Chondrocyte (in vitro differentiated cells): ENCODE measurements at places on chromosomes 1 and 21.

GRCh38 chr1:19676438-19676922 lies 11.8 kb downstream of the HTR6 start:
- no peak for DNase-seq

DNA sequence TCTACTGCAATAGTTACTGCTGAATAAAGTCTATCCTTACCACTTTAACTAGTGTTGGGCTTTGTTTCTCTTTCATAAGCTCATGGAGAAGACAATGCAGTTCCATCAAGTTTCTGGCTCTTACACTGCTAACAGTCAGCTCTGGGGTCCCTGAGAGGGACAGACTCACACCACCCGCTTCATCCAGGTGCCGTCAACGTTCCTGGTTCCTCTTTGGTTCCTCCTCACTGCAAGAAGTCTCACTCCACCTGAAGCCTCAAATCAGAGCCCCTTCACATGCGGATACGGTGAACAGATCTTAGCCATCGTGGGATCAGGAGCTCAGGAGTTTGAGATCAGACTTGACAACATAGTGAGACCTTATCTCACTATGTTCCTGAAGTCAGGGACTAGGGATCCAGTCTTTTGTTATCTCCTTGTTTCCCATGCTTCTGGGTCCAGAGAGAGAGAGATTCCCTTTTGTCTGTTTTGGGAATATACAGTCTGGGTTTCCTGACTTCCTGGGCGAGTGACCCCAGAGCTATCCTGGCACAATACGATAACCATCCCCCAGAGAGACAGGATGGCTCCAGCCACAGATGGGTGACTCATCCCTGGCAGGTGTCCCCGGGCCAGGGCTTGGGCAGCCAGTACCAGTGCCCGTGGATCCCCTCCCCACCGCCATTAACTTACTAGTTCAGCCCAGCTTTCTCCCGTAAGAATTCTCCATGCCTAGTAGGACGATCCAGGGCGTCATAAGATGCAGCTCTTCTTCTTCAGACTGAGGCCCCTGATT lies 14.3 kb upstream of the PCP4 start:
- DNase-seq = no peak

- no peak for DNase-seq
Measured at GRCh38 chr21:35159881-35160280, 110.8 kb upstream of the RUNX1 start.

GRCh38 chr1:221775206-221775605 lies 33.3 kb upstream of the DUSP10 start:
- DNase-seq = no peak
